ENCODE measurements at places on chromosomes 2 and 18.

- no peak for DNase-seq
These were observed 28.5 kb upstream of the CEP68 start for GRCh38 chr2:65027616-65028244.

DNA sequence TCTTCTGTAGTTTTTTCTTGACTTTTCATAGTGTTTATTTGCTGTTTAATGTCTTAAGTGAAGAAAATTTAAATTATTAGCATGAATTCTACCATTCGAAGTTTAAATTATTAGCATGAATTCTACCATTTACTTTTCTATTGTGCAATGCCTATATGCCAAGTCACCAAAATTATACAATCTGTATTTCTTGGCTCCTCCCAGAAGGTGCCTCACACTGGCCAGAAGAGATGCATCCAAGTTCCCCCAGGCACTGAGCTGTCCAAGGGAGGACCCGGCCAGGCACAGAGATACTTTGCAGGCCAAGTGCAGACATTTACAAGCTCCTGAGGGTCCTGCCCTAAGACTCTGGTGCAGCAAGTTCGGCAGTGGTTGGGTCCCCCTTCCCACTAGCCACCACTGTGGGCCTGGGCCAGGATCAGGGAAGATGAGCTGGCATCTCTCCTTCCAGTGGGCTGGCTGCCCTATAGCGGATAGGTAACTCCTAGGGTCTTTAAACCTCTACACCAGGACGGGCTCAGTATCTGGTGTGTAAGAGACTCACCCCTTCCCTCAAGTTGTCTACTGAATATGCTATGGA, 31.3 kb downstream of the TMEM247 start:
- peak; percentile 5 for DNase-seq

GRCh38 chr2:230925879-230926765, 1.1 kb upstream of the GPR55 start:
- DNase-seq = peak; percentile 28

DNA sequence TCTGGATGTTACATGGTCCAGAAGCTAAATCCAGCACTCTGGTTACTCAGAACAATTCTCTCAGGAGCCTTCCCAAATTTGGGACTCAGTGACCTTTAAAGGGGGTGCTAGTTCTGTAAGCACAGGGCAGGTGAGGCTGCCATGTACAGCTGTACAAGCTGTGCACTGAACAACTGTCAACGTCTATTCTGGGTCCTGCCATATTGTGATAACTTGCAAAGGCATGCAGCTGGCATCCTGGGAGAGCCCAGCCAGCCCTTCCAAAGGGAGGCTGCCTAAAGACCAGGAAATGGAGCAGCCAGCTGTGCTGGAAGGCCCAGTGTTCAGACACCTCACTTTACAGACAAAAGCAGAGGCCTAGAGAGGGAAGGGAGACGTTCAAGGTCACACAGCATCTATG, 204.8 kb downstream of the KLHL29 start:
- no peak for DNase-seq

DNA sequence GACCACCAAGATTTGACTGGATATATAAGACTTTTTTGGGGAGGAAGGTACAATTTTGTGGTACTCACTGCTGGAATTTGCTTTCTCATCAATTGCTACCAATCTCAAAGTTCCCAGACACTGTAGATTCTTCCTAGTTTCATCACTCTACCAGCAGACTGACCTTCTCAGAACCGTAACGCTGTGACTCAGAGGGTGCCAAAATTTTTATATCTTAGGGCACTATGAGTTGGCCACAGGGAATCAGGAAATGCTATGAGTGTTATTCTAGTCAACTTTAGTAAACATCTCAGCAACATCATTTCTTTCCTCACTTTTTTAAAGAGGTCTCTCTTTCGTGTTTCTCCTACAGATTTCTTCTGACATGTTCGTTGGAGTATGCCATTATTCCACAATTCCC, 499.0 kb downstream of the TMX3 start:
- DNase-seq = no peak

DNA sequence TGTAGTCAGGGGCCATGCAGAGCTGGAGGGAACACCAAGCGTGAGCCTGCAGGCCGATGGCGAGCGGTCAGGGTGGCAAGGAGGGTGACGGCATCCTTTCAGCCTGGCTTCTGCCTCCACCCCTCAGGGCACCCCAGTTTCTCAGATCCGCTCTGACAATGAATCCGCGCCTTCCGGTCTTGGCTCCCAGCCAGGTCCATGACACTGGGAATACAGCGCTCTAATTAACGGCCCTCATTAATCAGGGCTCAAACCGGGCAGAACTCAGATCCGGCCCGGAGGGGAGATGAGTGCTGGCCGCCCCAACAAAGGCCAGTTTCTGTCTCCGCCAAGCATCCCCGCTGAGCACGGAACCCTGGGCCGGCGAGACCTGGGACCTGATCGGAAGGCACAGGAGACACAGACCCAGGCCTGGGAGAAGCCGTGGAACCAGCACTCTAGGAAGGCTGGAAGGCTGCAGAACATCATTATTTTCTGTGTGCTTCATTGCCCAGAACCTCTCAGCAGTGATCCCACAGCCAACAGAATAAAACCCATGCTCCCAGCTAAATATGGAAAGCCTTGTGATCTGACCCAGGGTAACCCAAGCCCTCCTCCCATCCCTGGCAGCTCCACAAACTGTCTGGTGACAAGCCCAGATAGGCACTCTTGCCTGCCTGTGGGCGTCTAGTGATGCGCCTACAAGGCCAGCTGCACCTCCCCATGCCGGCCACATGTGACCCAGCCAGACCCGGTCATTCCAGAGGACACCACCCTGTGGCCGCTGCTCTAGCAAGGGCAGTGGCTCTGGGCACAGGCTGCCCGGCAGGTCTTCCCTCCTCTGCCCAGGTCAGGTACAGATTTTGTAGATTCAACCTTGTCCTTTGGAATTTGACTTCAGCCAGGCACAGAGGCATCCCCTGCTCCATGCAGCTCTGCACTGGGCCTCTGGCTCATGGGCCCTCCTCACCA, 438.7 kb upstream of the MYT1L start:
- no peak for DNase-seq

GRCh38 chr2:168300460-168300859, 53.1 kb upstream of the STK39 start:
- no peak for DNase-seq

GRCh38 chr2:167181688-167182087, 293.4 kb downstream of the XIRP2 start:
- no peak for DNase-seq

DNA sequence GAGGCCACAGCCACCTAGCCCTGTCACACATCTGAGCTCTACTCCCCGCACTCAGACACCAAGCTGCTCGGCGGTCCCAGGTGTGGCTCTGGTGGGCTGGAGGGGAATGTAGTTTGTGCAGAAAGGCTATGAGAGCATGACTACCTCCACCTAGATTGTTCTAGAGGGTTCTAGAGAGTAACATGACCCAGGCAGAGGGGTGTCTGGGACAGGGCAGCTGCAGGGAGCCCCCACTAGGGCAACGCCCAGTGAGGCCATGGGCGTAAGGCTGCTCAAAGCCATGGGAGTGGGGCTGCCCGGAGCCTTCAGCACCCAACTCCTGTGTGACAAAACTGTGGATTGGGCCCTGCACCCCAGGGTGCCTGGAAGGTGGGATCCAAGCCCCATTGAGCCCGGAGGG, 511.4 kb upstream of the MYT1L start:
- DNase-seq = no peak

GRCh38 chr18:805008-805754, 6.9 kb downstream of the YES1 start:
- DNase-seq = peak; percentile 36

DNA sequence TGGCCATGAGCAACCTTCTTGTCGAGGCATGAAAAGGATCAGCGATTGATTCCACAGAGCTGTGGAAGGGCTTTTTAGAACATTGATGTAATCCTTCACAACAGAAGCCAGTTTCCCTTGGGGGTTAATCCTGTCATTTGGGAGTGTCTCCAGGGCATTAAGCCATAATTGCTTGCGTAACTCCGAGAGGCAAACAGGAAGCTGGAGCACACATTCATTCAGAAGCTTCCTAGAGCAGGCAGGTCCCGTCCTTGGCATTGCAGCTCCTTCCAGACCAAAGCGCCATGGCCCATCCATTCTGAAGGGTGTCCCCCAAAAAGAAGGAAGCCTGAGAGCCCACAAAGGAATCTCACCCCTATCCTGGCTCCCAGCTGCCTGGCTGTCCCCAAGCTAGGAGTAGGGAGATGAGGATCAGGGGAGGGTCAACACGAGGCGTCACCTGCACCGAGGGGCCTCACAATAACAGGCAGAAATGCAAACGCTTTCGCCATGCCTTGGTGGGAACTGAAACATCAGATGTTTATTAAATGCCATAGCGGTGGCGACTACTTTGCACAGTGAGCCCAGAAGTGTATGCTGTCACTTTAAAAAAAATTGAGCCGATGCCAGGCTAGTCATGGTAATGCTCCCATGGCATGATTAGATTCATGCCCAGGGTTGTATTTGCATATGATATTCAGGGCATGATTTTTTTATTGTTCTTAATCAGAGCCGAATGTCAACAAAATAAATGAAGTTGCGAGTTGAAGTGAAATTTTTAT, 339.4 kb downstream of the BCL11A start:
- no peak for DNase-seq

DNA sequence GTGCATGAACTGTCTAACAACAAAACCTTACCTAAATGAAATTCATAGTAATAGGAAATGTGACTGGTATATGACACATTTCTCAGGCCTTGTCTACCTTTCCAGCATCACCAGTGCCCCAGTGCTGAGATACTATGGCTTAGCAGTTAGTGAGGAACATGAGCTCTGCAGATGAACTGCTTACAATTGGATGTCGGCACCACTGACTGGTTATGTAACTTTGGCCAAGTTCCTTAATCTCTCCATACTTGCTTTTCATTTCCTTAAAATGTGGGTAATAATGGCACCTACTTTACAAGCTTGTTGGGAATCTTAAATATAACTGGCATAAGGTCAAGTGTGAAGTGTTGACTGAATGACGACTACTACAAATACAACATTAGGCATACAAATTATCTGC, 136.3 kb downstream of the OLA1 start:
- DNase-seq = peak; percentile 39

DNA sequence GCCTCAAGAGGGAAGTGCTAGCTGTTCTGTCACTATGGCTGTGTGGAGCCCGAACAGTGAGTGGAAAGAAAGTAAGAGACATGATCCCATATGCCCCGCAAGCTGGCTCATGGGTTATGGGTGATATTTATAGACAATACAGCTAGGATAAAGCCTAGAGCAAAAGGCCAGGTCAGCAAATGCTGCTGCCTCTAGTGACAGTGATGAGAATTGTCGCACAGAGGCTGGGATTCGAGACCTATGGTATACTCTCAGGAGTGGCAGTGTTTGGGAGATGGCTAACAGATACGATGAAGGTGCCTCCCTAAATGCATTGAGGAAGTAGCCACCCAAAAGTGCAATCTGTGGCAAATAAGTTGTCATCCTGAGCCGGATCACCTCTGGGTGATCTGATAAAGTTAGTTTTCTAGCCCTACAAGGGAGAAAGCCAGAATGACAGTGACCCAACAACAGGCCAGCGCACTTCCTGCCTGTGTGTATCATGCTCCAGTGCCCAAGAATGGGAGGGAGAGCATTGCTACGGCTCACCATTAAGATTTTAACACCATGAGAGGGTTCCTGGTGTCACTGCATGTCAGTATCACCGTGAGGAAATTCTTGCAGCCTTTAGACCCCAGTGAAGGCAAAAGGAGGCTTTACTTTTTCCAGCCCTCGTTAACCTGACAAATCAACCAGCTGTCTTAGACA, 92.2 kb upstream of the TGFA start:
- peak; percentile 55 for DNase-seq

DNA sequence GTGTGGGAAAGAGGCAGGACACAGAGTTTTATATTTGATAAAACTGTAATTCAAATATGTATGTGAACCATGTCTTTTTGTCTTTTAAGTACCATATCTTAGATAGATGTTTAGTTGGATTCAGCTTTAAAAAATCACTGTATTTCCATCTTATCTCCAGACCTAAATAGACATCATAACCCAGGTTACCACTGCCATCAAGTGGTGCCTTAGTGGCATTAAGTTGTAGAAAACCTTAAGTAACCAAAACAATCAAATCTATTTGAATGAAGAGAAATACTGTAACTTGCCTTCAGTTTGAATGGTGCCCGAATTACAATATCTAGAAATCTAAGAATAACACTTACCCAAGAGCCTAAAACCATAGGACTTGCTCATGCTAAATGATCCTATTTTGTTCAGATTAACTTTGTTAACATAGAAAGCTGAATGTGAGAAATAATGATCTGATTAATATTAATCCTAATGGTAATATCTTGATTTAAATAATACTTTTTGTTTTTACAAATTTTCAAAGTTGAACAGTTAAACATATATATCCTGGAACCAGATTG, 92.5 kb upstream of the MAP2 start:
- DNase-seq = peak; percentile 70

- DNase-seq = no peak
These were observed 43.7 kb downstream of the FRZB start for GRCh38 chr2:182822733-182823132.

- no peak for DNase-seq
These were observed 131.8 kb downstream of the MREG start for GRCh38 chr2:215881582-215881981.

DNA sequence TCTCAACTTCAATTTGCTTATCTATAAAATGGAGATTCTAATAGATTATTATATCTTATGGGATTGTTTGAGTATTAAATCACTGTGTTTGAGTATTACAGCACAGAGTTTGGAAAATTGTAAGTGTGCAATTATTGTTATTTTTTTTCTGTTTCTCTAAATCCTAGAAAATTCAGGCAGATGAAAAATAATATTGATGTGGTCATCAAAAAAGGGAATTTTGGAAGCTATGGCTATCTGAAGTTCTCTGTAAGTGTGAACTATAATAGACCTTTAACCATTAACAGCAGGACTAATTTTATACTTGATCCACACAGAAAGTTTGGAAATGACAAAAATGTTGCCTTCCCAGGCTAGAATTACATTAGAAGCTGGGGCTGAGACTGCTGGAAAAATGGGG, 393.2 kb downstream of the SUCLG1 start:
- no peak for DNase-seq

DNA sequence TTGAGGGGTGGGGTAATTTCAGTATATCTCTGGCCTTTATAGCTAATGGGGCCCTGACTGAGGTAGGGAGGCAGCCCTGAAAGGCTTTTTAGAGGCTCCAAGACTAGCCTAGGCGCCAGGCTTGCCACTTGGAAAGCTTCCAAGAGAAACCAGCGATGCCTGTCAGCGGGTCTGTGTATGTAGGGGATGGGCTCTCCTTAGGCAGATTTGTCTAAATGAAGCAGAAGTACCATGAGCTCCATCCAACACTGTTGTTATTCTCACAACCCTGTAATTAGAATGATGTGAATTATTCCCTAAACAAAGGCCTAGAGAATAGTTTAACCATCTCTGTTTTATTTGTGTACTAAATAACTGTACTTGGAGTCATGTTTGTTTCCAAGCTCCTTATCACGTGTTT, 138.1 kb downstream of the B3GNT2 start:
- DNase-seq = peak; percentile 69
